Activated naive CD8-positive, alpha-beta T cell treated with anti-CD3 and anti-CD28 coated beads for 36 hours (primary cell): ENCODE measurements at places on chromosomes 16 and 17. TPM values are rescaled to one million over a fixed set of nuclear protein-coding genes. Genes with fewer than 3 reads are reported as not detected.

Gene NEUROD2
- total RNA-seq: not detected

Gene TBC1D3C
- total RNA-seq: 0.91 TPM

Gene SMIM36
- not detected for total RNA-seq

Gene DLX4
- total RNA-seq: 0.62 TPM

Gene CCDC144A
- total RNA-seq: 2.1 TPM

Gene PRSS21
- 13.1 TPM for total RNA-seq

Gene AMZ2
- total RNA-seq: 134 TPM

Gene WFDC1
- not detected for total RNA-seq

Gene SPATA22
- not detected for total RNA-seq

Gene TBX2
- total RNA-seq: not detected

Gene ATP5PD
- 189 TPM for total RNA-seq

Gene SLC5A10
- total RNA-seq: not detected

Gene ATAD5
- 32.1 TPM for total RNA-seq

Gene VAMP2
- 27.7 TPM for total RNA-seq

Gene ARHGDIG
- not detected for total RNA-seq

Gene KRT15
- total RNA-seq: not detected

Gene DPH1
- total RNA-seq: 35.3 TPM

Gene G6PC1
- total RNA-seq: not detected

Gene ZP2
- total RNA-seq: not detected

Gene VAT1L
- not detected for total RNA-seq

Gene STH
- total RNA-seq: not detected

Gene CNOT1
- 295 TPM for total RNA-seq

Gene CCL14
- not detected for total RNA-seq

Gene PYY
- not detected for total RNA-seq

Gene RABEP2
- total RNA-seq: 11.4 TPM

Gene SPPL2C
- total RNA-seq: not detected

Gene KRT40
- total RNA-seq: not detected

Gene SEZ6L2
- 0.32 TPM for total RNA-seq

Gene PDIA2
- not detected for total RNA-seq

Gene PABPN1L
- not detected for total RNA-seq

Gene CCL18
- total RNA-seq: not detected

Gene OR4D1
- 0.14 TPM for total RNA-seq

Gene NAGS
- total RNA-seq: 0.82 TPM

Gene ASPA
- not detected for total RNA-seq

Gene FN3KRP
- 34.1 TPM for total RNA-seq

Gene ITGAD
- not detected for total RNA-seq

Gene C16orf86
- 1.3 TPM for total RNA-seq

Gene DNAAF8
- 0.10 TPM for total RNA-seq

Gene KRTAP16-1
- not detected for total RNA-seq

Gene LGALS9C
- total RNA-seq: not detected
